ENCODE measurements at places on chromosomes 12 and 14.
A peak's percentile ranks its signal among the peaks of the same experiment; 100 is the strongest.

DNA sequence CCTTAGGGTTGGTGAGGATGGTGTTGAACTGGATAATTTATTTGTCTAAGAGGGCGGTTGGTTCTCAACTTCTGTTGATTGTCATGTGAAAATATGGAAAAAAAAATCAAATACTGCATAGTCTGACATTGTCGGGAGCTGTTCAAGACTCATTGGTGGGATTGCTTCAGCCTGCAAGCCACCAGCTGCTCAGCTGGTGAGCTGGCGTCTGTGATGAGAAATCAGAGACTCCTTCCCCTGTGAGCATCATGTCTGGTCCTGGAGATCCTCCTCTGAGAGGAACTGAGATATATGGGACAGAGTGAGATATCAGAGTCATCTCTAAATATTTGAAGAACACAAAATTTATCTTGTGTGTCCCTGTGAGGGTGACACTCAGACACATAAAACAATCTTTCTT lies 49.9 kb downstream of the TRIM9 start:
- no peak for DNase-seq

- no peak for DNase-seq
Observed at GRCh38 chr14:101071493-101071906, 168.0 kb upstream of the RTL1 start.

DNA sequence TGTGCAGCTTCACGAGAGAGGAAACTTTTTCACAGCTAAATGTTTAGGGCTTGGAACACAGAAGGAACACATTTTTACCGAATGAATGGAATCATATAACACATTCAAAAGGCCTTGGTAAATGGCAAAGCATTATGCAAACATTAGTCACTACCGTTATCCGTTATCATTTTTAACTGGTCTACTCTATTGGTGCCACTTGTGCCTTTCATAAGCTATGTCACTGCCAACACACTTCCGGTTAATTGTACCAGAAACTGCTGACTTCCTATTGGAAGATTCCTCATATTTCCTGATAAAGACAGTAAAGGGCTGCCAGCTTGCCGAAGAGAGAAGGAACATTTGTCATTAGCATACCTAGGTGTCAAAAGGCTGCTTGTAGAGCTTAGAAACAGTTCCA lies 169.2 kb downstream of the APAF1 start:
- no peak for DNase-seq

DNA sequence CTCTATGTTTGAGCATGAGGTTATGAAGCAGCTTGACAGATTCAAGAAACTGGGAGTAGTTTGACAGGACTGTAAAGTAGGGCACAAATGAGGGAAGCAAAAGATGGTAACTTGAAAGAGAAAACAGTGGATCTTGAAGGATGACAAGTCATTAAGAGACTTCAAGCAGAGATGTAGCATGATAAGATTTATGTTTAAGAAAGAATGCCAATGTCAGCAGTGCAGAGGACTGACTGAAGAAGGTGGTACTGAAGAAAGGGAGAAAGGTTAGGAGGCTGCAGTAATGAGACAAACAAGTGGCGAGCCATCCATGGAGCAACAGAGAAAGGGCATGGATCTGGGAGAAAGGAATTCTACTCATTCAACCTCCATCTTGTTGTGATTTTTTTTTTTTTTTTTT lies 120.2 kb upstream of the RAP1B start:
- DNase-seq, result no peak

- DNase-seq, result no peak
Observed at GRCh38 chr12:23631786-23632377, 317.6 kb downstream of the SOX5 start.

GRCh38 chr12:64889434-64890216 lies 65.2 kb downstream of the TBC1D30 start:
- no peak for DNase-seq

DNA sequence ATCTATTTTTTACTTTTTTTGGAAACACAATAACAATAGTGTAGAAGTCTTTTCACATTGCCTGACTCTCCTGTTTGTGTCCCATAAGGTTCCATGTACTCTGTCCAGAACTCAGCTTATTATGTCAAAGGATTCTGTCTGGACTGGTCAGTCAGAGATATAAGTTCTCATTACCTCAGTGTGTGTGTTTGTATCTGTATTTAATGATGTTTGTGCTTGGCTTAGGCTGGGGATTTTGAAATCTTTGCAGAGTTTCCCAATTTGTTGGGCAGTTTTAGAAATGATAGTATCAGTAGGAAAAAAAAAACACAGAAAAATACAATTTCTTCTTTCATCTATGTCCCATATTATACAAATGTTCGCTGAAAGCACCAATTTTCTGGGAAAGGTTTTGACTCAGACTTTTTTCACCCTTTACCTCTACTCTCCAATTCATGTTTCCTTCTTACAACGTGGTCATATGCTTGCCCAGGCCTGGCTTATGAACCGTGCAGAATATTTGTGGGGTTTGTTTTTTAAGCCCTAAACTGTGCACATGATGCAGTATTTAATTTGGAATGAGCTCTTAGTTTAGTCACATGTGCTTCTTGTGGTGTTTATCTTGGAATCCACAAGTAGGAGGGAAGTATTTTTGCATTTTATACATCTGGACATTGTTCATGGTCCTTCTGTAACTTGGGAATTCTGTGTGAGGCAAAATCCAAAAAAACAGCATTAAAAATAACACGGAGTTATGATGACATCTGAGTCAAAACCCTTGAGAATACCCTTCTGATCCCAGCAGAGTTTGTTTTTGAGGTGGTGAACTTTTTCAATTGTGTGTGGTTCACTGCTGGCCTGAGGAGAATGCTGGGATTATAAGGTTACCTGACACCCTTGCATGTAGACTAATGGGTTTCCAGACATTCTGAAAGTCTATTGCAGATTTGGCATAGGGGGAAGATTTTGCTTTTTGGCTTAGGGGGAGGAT lies 121.2 kb downstream of the RAD51B start:
- DNase-seq, result peak; percentile 32

GRCh38 chr12:43912859-43913258 lies 77.0 kb downstream of the TMEM117 start:
- no peak for DNase-seq

DNA sequence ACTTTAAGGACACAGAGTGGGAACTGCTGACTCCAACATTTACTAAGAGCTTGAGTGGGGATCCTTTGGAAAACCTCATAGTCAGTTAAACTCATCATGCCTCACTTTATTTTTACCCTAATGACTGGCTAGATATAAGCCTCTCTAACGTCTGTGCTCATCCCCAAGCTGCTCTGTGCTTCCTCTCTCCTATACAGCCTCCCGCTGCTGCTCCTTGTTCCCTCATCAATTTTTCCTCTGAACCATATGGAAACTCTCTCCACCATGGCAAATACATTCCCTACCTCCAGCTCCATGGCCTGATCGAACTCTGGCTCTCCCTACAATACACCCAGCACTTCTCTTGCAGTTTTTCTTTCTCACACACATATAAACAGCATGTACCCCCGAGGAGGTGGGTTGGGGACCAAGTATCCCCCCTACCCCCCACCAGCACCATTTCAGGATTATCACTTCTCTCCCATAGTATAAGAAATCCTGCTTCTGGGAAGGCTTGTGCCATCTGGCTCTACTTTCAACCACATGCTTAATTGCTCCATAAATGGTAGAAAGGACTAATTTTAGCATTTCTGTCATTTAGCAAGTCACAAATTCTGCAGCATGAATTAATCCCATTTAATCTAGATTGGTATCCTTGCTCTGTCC lies 39.2 kb upstream of the DYRK2 start:
- DNase-seq, result no peak

- no peak for DNase-seq
Observed at GRCh38 chr12:3363608-3364007, 127.4 kb upstream of the PRMT8 start.

- DNase-seq, result peak; percentile 60
Observed at GRCh38 chr12:103647267-103647666, 60.2 kb downstream of the STAB2 start.

GRCh38 chr14:53006931-53007562 lies 56.2 kb upstream of the FERMT2 start:
- DNase-seq, result no peak

- DNase-seq, result no peak
Observed at GRCh38 chr12:98741196-98741555, 96.1 kb downstream of the APAF1 start.

- DNase-seq, result no peak
Observed at GRCh38 chr14:96511667-96512066, 9.5 kb downstream of the PAPOLA start.

DNA sequence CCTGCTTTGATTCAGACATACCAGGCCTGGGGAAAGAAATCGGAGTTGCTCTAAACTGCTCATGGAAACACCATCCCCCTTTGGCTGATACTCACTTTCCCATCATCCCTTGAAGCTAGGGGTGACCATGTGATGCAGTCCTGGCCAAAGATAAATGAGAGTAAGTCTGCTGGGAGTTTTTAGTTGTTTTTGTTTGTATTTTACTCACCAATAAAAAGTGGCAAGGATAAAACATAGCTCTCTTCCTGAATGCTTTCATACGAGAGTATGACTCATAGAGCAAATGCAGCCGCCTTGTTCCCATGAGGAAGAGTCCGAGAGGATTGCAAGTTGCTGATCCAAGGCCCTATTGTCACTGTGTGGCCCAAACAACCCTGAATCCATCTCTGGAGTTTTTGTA lies 126.4 kb upstream of the TMEM132C start:
- no peak for DNase-seq

DNA sequence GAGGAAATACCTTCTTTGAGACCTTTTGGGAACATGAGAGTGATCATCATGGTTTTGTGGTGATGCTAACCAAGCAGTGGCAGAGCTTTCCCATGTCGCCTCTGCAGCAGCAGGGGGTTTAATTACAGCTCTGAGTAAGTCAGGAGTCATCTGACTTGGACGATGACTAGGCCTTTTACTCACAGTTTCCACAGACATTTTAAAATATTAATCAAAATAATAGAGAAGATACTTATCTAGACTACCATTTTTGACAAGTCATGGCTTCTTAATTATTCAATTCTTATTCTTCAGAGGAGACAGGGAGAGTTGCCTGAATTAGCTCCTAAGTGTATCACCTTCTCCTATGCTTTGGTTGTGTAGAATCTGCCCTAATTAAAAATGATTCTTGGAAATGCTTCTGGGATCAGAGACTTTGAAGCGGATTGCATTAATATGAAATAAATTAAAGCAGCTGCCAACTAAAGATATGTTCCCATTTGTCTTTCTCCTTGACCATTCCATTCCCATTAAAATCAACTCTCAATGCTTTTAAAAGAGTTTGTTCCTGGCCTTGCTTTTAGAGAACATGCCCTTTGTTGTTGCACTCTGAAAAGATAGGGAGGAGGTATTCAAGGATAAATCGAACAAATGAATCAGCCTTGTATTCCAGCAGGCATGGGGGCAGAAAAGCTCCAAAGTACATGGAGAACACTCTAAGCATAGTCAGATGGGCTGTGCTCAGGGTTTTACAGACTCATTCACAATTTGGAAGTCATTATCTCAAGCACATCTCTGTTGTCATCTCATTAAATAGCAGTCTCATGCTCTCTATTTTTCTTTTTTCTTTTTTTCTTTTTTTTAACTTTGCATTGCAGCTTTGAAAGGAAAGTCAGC lies 7.7 kb upstream of the IFNG-AS1 start:
- DNase-seq, result peak; percentile 93

GRCh38 chr12:115776399-115776798 lies 501.1 kb downstream of the MED13L start:
- no peak for DNase-seq

GRCh38 chr12:72543777-72544467 lies 271.8 kb downstream of the TRHDE start:
- DNase-seq, result no peak

GRCh38 chr12:122127839-122128238 lies 46.2 kb downstream of the IL31 start:
- DNase-seq, result no peak

- no peak for DNase-seq
Observed at GRCh38 chr12:62436164-62436503, 30.5 kb upstream of the MON2 start.

DNA sequence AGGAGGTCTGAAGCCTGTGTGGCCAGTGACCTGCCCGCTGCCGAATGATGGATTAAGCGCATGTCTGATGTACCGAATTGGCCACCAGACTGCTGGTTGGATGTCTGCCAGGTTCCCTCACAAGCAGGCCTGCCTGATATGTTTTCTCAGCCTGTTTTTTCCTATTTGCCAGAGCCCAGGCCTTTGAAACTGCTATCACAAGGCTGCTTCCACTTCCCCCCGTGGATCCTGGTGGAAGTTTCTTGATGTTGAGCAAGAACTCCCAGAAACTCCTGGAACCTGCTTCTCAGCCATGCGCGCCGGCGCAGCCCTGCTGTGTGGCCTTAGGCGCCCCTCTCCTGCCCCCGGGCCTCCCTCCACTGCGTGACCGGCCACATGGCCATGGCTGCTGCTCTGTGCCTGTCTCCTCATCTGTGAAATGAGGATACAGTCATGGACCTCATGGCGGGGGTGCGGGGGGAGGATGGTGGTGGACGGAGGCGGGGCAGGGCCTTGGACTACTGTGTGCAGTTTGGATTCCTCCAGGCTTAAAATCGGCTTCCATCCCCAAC lies 56.6 kb downstream of the CALM1 start:
- DNase-seq, result no peak

- DNase-seq, result no peak
Observed at GRCh38 chr12:124678421-124678893, 111.0 kb upstream of the NCOR2 start.

- no peak for DNase-seq
Observed at GRCh38 chr12:64320611-64321010, 69.9 kb downstream of the C12orf56 start.

- no peak for DNase-seq
Observed at GRCh38 chr14:70812124-70812818, 3.0 kb upstream of the MAP3K9 start.

DNA sequence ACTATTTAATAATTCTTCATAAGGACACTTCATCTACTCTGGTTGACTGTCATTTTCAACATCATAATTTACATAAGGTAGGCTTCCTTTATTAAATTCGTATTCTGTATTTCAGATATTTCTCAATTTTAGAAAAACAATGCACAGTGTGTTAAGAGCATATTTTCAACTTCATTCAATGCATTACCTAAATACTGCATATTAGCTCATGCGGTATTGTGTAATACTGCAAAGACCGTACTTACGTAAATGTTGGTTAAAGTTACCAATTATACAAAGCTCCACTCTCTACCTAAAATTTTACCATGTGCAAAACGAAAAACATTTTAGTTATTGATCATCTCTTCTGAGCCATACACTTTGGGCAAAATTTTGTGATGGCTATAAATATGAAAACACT lies 62.8 kb downstream of the EXOC5 start:
- DNase-seq, result no peak

DNA sequence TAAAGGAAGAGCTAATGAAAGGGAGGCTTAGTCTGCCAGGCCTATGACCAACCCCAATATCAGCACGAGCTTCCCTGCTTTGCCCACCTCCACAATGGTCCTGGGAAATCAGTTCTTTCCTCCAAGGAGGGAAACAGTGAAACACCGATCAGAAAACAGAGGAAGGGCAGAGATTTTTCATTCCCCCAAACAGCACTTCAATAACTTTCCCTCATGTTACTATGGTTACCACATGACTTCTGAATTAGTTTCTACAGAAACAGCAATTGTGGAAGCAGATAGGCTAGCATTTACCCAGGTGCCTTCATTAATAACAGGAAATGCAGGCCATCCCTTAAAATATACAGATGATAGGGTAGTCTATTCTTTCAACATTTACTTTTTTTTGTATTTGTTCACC lies 35.9 kb downstream of the TRIM9 start:
- no peak for DNase-seq

All from HFFc6 (cell line).